ENCODE measurements at places on chromosomes 7 and 10.

GRCh38 chr7:69365651-69366192 lies 232.6 kb upstream of the AUTS2 start:
- no peak for DNase-seq

DNA sequence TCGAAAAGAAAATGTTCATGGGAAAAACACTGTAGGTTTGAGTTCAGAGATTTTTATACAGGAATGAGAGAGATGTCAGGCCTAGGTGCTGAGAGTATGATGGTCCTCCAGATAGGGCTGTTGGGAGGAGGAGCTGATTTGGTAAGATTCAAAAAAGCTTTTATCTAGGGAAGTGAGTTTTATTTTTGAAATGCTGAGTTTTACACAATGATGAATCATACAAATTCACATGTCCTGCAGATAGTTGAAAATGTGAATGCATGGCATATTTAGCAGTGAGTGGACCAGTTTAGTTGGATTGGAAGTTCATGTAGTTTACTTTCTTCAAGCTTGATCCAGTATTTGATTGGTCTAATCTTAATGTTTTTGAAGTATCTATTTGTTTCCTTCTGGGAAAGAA lies 154.8 kb downstream of the LRRC4 start:
- no peak for DNase-seq

DNA sequence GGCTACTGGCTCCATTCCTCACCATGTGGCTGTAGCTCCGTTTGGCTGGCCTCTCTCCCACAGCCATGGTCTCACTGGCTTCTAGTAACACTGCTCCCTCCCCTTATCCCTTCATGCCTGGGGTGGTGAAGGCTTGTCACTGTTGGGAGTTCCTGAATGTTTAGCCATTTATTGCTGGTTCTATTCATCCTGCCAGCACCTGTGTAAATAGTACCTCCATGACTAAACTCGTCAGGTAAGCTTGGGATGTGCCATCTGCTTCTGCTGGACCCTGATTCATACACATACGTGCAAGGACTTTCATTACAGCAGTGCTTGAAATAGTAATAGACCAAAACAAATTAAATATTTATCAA lies 61.6 kb downstream of the CCDC71L start:
- DNase-seq, result no peak

- DNase-seq, result no peak
These were observed 44.7 kb downstream of the COL13A1 start for GRCh38 chr10:69846293-69846921.

DNA sequence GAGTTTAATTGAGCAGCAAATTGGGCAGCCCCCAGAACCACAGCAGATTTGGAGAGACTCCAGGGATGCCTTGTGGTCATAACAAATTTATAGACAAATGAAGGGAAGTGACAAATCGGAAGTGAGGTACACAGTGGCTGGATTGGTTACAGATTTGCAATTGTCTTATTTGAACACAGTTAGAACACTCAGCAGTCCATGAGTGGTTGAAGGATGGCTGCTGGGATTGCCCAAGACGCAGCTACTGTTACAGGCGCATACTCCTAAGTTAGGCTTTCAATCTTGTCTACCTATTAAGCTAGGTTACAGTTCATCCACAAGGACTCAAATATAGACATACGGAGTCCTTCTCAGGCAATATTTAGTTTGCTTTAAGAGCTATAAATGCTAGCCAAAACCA lies 7.4 kb downstream of the ACADSB start:
- no peak for DNase-seq

DNA sequence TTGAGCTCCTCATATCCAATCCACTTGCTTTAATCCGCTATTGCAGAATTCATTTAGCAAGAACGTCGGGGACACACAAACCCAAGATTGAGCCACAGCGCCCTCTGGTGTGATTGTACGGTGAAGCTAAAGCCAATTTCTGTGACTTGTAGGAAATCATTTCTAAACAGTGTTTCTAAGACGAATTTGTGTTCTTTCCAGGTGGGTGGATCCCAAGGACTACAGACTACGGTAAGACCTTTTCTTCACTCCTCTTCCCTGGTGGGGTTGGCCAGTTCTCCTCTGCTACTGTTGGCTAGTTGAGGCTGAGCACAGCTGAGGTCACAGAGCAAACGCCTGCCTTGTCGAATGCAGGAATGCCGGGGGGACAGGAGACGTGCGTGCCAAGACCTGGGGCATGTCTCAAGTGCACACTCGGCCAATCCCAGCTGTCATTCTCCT lies 5.2 kb downstream of the DMBT1 start:
- peak; percentile 68 for DNase-seq

GRCh38 chr10:75091146-75091545 lies 20.3 kb upstream of the SAMD8 start:
- DNase-seq, result no peak

DNA sequence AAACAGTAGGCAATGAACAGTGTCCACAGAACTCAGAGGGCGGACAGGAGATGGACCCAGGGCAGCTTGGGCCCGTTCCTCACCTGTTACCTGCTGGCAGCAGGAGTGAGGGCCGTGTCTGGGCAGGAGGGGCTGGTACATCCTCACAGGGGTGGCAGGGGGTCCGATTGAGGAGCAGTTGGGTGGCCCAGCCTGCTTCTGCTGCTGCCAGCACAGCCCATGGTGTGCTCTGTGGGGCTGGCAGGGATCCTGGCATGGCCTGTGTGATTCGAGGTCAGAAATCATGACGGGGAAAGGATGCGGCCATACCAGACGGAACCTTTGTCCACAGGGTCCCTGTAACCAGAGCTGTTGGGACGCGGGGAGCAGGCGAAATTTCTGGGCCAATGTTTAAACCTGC lies 49.6 kb downstream of the INPP5A start:
- DNase-seq, result no peak

DNA sequence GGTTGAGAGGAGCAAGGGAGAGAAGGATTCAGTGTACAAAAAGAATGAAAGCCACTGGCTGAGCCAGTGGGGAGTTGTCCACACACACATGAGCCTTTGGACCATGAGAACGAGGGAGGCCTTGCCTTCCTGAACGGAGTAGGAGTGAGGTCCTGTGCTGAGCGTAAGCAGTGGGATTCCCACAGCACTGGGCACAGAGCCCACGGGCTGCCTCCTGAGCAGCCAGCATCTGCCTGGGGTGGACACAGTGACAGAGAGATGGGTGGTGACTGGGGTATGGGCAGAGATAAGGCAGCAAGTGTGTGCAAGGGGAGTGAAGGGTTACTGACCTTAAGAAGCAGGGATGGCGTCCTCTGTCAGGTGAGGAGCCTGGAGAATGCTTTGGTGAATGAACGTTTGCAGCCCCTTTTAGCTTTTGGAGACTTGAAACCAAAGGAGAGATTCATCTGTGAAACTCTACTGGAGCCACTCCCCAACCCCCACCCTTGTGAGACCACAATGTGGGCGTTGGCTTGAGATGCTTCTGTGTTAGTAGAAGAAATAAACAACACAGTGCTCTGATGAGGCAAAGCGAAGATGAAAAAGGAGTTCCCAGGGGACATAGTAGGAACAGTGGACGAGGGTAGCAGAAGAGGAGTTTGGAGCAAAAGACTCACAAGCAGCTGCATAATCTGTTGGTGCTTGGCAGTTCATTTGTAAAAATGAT lies 56.5 kb downstream of the FIGNL1 start:
- DNase-seq, result peak; percentile 72

- DNase-seq, result no peak
These were observed 90.6 kb upstream of the CDK1 start for GRCh38 chr10:60687679-60688078.

DNA sequence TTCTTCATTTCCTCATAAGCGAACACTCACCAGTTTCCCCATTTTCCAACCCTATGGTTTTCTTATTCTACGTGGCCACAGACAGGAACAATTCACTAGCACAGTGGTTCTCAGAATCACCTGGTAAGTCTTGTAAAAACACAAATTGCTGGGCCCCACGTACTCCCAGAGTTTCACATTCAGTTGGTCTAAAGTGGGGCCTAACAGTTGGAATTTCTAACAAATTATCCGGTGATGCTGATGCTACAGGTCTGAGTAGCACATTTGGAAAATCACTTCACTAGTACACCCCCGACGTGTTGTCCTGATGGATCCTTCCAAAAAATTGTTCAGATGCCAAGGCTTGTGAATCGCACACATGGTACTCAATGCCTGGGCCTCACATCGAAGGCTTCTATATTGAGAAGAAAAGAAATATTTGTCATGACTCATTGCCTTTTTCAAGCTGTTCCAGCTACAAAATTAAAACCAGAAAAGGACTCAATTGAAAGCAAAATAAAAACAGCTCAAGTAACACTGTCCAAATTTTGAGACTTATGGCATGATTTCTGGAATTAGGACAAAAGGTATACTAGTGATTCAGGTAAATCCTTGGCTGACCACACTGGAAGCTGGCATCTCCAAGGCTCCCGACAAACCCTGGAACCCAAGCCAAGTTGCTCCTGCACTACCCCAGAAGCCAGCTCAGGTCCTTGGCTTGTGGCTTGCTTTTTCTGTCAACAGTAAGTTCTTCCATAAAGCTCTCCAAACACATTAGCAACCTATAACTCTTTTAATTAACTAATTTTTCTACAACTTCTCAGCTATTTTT lies 12.9 kb upstream of the VIM start:
- DNase-seq, result no peak

GRCh38 chr10:5971886-5972285 lies 5.5 kb downstream of the IL15RA start:
- no peak for DNase-seq

- no peak for DNase-seq
These were observed 21.6 kb upstream of the EEPD1 start for GRCh38 chr7:36131499-36131898.

- no peak for DNase-seq
These were observed 8.7 kb downstream of the ADCY1 start for GRCh38 chr7:45582868-45583277.

- no peak for DNase-seq
These were observed 220.8 kb downstream of the LRMDA start for GRCh38 chr10:75652146-75652740.

- no peak for DNase-seq
These were observed 14.5 kb upstream of the ZNF282 start for GRCh38 chr7:149180722-149181449.

DNA sequence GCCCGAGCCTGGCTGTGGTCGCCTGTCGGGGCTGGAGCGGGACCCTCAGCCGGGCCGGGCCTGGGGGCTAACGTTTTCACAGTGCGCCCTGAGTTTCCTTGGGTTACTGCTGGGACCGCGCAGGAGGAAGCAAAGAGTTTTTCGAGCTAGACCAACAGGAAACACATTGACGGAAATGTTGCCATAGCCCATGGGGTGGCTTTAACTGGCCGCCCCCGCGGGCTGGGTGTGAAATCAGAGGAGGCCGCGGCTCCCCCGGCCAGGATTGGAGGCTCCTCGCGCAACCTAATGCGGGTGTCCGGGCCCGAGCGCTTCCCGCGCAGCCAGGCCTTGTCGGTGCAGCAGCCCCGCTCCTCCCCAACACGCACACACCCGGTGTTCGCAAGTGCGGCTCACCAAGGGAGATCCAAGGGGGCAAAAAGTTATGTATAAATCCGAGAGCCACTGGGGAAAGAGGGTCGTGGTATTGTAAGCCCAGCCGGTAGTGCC lies 1.9 kb downstream of the HHEX start:
- peak; percentile 29 for DNase-seq

GRCh38 chr10:3235996-3236510 lies 63.5 kb upstream of the PITRM1 start:
- DNase-seq, result no peak

DNA sequence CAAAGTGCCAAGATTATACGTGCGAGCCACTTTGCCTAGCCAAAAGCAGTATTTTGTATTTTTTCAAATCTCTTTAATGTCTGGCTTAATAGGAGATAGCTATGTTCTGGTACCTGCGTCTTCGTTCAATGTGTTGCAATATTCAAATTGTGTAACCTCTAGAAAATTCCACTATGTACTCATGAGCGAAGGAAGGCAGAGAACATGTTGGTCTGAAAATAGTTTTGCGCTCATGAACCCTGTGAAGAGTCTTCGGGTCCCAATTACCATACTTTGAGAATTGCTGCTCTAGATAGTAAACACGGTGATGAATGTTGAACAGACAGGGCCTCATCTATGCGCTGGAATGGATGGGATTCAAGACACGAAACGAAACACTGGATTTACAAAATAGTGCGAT lies 2.7 kb upstream of the SUV39H2 start:
- DNase-seq, result no peak

- no peak for DNase-seq
These were observed 75.2 kb upstream of the CELF2 start for GRCh38 chr10:10942441-10942840.

- DNase-seq, result no peak
These were observed 465.1 kb upstream of the ADARB2 start for GRCh38 chr10:2202401-2202800.

- DNase-seq, result no peak
These were observed 738 bp downstream of the POM121 start for GRCh38 chr7:72925546-72926120.

GRCh38 chr10:95742485-95742884 lies 13.5 kb upstream of the ENTPD1 start:
- no peak for DNase-seq

GRCh38 chr7:139427029-139427420 lies 56.4 kb downstream of the KLRG2 start:
- DNase-seq, result no peak

- peak; percentile 53 for DNase-seq
These were observed 92.9 kb downstream of the CPED1 start for GRCh38 chr7:121081327-121081936.

GRCh38 chr7:81704595-81704994 lies 65.3 kb downstream of the HGF start:
- DNase-seq, result no peak

DNA sequence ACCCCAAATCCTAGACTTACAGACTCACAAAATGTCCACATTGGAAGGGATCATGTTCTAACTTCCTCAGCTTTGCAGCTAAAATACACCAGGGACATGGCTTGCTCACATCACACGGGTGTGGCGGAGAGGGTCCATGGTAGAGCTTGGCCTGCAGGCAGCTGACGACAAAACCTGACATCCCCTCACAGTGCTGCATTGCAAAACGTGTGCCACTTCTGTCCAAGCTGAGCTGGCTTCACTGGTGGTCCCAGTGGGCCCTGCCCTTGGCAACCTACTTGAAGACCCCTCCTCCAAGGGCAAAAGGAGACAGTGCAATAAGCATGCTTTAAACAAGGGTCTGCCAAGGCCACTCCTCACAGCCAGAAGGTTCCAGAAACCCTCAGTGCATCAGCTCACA lies 21.9 kb downstream of the ANXA11 start:
- no peak for DNase-seq

- DNase-seq, result peak; percentile 2
These were observed 337.5 kb upstream of the KCND2 start for GRCh38 chr7:119935418-119936025.

Data from activated CD4-positive, alpha-beta T cell treated with anti-CD3 and anti-CD28 coated beads, Interleukin-2, Interleukin-6, amounts not matched to agents 100 ng/mL and 50 ng/mL, durations not matched to agents 16 hours and 8 hours (primary cell).